Chondrocyte (in vitro differentiated cells): ENCODE measurements at places on chromosomes 1 and 21. TPM values are rescaled to one million over a fixed set of nuclear protein-coding genes. Genes with fewer than 3 reads are reported as not detected.

DNA sequence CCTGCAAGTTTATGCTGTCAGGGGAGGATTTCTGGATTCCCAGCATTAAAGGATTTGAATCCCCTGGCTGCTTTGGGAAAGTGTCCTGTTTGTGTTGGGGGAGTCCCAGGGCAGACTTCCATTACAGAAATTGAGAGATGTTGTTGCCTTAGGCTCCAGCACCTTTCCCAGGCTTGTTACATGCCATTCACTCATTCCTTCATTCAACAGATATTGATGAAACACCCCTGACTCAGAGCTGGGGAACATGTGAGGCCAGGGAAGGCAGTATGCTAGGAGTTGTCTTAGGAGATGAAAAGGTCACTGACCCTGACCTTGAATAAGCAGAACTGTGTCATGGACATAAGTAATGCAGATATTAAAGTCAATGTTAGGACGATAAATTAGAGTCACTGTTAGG is 161.7 kb downstream of the NTMT2 start:
- no peak for DNase-seq

DNA sequence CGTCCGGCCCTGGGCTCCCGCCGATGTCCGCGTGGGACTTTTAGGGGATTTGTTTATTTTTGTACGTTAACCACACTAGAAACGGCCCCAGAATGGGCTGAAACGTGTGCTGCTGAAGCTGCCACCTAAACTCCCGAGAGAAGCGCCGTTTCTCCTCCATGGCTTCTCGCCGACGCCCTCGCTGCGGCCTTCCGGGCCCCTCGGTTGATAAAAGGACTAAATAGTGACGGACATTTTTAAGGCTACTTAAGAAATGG is 678 bp upstream of the PTTG1IP start:
- DNase-seq: no peak

DNA sequence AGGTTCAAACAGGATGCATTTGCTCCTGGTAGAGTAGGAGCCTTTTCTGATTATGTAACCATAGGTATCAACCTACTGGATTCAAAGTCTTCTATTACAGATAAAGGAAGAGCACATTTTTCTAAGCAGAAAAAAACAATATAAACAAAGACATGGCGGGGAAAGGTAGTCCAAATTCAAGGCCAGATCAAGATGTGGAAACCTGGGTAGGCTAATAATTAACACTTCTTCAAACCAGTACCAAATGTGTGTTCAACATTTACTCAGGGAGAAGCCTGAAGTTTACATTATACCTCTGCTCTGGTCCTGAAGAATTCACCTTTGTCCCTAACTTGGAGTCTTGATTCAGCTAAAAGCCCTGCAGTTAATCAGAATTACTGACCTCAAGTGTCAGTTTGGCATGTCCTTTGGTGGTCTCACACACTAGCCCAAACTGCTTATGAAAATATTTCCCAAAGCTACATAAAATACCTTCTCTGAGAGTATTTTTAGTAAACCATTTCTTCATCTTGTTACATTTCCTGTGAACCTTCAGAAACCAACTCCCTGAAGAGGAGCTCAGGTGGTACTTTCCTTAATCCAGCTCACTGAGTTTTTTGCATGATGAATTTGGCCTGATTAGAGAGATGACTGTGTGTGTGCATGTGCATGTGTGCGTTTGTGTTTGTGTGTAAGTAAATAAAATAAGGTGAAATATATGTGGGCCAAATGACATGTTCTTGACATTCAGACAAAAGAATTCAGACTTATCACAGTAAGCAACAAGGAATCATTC is 70.2 kb downstream of the TOR3A start:
- DNase-seq: no peak

DNA sequence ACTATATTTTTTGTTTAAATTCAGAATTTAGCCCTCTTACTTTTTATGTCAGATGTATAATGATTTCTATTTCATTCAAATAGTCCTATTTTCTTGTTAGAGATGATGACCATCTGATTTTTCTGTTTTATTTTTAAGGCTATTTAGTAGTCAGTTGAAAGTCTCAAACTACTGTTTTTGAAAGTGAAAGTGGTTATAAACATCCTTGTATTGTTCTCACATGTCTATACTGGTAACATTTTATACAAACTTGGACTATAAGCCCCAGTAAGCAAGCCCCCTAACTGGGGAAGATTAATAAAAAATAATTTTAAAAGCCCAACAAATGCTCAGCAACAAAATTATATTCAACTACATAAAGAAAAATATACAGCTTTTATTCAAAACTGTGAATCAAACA is 271.3 kb upstream of the RGS18 start:
- DNase-seq: no peak

- DNase-seq: no peak
These were observed 12.3 kb downstream of the CAPN9 start for GRCh38 chr1:230759369-230760065.

DNA sequence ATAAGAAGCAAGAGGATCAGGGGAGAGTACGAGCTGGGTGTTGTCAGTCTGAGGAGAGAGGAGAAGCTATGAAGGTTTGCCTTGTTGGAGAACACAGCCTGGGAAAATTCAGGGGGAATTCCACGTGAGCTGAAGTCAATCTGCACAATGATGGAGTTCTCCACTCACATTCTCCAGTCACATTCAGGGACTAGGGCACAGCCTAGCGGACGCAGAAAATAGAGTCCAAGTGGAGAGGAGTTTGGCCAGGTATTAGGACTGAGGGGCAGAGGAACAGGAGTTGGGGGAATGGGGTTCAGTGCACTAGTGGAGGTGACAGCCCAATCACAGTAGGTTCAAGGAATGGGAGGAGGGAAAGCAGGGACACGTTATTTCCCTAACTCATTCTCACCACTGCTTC is 124.0 kb downstream of the KCNH1 start:
- DNase-seq: no peak

DNA sequence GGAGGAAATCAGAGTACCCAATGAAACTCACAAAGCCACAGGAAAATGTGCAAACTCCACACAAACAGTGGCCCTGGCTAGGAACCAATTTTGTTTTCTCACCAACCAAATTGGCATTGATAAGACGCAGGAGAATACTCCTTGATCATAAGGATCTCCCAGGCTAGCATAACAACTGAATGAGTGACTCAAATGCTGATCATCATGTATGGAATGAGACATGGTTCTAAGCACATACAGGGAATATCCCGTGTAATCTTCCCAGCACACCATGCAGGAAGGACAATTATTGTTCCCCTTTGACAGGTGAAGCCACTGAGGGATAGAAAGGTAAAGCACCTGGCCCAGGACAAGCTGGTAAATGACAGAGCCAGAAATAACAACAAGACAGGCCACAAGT is 180.0 kb upstream of the DUSP10 start:
- no peak for DNase-seq

DNA sequence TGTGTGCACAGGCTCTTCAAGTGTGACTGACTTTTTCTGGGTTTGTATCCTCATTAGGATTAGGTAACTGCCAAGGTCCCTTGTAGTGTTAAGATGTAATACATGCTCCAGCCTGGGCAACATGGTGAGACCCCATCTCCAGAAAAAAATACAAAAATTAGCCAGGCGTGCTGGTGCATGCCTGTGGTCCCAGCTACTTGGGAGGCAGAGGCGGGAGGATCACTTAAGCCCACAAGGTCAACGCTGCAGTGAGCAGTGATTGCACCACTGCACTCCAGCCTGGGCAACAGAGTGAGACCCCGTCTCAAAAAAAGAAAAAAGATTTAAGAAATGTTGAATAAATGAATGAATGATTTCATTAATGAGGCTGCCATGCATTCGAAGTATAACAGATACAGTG is 15.1 kb downstream of the ZBTB17 start:
- DNase-seq: no peak

GRCh38 chr1:3661631-3662030 is 9.3 kb downstream of the TP73 start:
- no peak for DNase-seq

- no peak for DNase-seq
These were observed 137.4 kb downstream of the DYRK1A start for GRCh38 chr21:37503848-37504467.

GRCh38 chr1:246651012-246651695 is 73.1 kb upstream of the SCCPDH start:
- no peak for DNase-seq

GRCh38 chr1:109283748-109284600 is 1.0 kb upstream of the PSRC1 start:
- DNase-seq: no peak

DNA sequence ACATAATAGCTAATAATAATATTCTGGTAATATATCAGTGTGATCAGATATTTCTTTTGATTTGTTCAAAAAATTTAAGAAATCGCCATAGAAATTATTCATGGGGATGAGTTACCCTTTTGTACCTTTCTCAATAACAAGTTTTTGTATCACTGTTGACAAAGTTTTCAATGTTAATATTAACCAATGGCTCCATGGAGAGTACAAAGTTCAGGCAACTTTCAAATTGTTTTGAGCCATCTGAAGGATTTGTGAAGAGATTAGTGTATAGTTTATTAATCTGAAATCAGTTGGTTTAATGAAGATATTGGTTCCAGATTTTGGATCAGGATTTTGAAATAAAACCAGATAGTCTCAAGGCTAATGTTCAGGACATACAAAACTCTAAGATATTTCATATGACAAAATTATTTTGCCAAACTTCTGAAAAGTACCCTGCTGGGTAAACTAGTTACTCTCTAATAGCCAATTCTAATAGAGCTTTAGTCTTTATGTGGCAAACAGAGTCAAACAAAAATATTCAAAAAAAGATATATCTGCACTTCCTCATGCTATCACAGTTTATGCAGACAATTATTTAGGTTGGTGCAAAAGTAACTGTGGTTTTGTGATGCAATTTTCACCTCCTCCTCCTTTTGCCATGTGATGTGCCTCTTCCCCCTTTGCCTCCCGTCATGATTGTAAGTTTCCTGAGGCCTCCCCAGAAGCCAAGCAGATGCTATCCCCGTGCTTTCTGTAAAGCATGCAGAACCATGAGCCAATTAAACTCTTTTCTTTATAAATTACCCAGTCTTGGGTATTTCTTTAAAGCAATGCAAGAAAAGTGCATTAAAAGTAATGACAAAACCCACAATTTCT is 1105.0 kb downstream of the PLA2G4A start:
- DNase-seq: no peak

GRCh38 chr1:107326824-107327445 is 186.1 kb downstream of the NTNG1 start:
- DNase-seq: no peak

DNA sequence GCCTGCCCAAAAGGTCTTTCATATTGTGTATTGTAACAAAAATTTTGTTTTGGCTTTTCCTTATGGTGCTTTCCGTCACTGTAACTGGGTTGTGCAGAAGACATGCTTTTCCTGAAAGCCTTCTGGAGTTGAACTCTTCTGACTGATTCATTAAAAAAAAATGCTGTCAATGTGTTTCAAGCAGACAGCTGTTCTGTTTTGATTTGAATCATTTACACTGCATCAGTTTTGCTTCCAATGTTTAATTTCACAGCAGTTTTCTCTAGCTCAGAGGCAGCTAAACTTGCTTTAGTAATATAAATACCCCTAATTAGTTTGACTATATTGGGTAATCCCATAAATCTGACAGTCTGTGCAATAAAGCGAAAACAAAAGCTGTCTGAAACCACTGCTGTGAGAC is 7.9 kb downstream of the UTP11 start:
- DNase-seq: no peak

GRCh38 chr1:67085326-67085725 is 31.4 kb upstream of the SLC35D1 start:
- DNase-seq: no peak

DNA sequence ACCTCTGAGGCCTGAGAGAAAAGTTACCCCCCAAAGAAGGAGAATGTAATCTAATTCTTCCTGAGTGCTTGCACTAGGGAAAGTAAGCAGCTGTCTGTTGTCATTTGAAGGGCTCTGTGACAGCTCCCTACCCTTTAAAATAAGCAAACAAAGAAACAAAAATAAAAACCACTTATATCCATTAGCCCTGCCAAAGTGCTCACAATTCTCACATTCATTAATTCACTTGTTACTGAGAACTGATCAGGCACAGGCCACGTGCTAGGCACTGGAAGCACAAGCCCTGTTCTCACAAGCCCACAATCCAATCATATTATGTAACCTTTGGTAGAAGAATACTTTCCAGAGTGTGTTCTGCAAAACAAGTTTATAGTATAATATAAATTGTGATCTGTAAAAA is 199.4 kb downstream of the ZC3H11B start:
- no peak for DNase-seq

DNA sequence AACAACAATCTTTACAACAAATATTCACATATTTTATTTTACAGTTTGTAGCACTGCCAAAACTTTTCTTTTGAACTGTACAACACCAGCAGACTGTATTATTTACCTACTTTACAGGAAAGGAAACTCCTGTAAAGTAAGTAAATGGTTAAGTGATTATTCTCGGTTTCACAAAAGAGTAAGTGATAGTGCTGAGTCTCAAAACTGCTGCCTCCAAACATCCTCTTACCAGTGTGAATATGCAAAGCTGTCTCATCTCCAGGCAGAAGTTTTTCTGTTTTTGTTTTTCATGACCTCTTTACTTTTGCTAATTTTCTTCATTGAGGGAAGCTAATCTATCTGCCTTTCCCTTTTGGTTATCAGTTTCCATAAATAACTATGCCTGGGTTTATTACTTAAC is 286.7 kb downstream of the SRGAP2C start:
- no peak for DNase-seq

DNA sequence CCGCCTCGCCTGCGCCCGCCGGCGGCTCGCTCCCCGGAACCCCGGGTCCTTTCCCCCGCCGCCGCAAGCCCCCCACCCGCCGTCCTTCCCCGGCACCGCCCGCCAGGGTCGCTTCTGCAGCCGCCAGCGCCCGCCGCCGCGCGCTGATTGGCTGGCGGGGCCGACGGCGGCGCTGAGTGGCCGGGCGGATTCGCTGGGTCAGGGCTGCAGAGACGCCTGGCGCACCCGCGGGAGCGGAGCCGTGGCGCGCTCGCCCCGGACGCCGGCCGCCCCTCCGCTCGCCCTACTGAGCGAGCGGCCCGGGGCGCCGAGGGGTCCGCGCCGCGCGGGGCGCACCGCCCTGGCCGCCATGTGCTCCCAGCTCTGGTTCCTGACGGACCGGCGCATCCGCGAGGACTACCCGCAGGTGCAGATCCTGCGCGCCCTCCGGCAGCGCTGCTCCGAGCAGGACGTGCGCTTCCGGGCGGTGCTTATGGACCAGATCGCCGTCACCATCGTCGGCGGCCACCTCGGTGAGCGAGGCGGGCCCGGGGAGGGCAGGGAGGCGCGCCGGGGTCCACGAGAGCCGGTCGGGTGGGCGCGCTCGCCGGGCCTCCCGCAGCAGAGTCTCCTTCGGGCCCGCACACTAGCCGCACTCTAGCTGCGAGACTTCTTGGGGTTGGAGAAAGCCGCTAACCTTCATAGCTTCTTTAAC is at the start of gene RIMKLA:
TSS of gene RIMKLA (plus strand) at position 207 of the 694 bp plus-strand sequence. CDS start at position 350, 143 bp downstream.
- DNase-seq: no peak

GRCh38 chr1:74083128-74083527 is 114.8 kb downstream of the LRRIQ3 start:
- no peak for DNase-seq

Gene SSR2
- total RNA-seq: 233 to 257 TPM (median 238 TPM) in 3 replicates

Gene PLPP3
- 20.2 to 20.5 TPM (median 20.4 TPM) in 3 replicates for total RNA-seq

Gene TSPAN2
- 218 to 498 TPM (median 227 TPM) in 3 replicates for total RNA-seq

Gene PLA2G2C
- not detected in 3 replicates for total RNA-seq

Gene GJC2
- 1.5 to 2.0 TPM (median 1.8 TPM) in 3 replicates for total RNA-seq

Gene EXOSC10
- 49.1 to 57.2 TPM (median 49.8 TPM) in 3 replicates for total RNA-seq

Gene C1orf94
- total RNA-seq: not detected in 3 replicates

Gene PAPPA2
- 0.42 to 1.00 TPM (median 0.73 TPM) in 3 replicates for total RNA-seq

Gene BRINP3
- not detected in 3 replicates for total RNA-seq

Gene IGSF21
- not detected in 3 replicates for total RNA-seq
